A549 treated with Mapracorat at 1 μM for 4 hours (cell line): ENCODE measurements at places on chromosomes 2 and 18. TPM values are rescaled to one million over a fixed set of nuclear protein-coding genes. Genes with fewer than 3 reads are reported as not detected.

CAPG gene
- total RNA-seq = 90.1 to 120 TPM (median 107 TPM) in 5 replicates

EMILIN1 gene
- total RNA-seq = 0.27 to 0.56 TPM (median 0.47 TPM) in 5 replicates

EFEMP1 gene
- 31.2 to 57.5 TPM (median 41.7 TPM) in 5 replicates for total RNA-seq

UGT1A4 gene
- total RNA-seq = 0.07 to 0.12 TPM in 2 of 5 replicates, not detected in the others

NETO1 gene
- total RNA-seq = not detected in 5 replicates

SYT4 gene
- not detected in 5 replicates for total RNA-seq

GDF7 gene
- 0.02 to 0.13 TPM (median 0.09 TPM) in 5 replicates for total RNA-seq

RFTN2 gene
- 0.02 TPM in 1 of 5 replicates, not detected in the others for total RNA-seq

FAM237A gene
- total RNA-seq = not detected in 5 replicates

PLA2R1 gene
- total RNA-seq = 1.6 to 2.8 TPM (median 2.2 TPM) in 5 replicates

SERPINB10 gene
- total RNA-seq = not detected in 5 replicates

CNDP1 gene
- not detected in 5 replicates for total RNA-seq

UNC50 gene
- 42.7 to 44.7 TPM (median 44.1 TPM) in 5 replicates for total RNA-seq

ARHGEF4 gene
- 7.4 to 10.6 TPM (median 9.8 TPM) in 5 replicates for total RNA-seq

VAPA gene
- 150 to 188 TPM (median 162 TPM) in 5 replicates for total RNA-seq

LCT gene
- total RNA-seq = 0.05 to 0.06 TPM in 2 of 5 replicates, not detected in the others

TMEFF2 gene
- 0.27 to 1.4 TPM (median 0.34 TPM) in 5 replicates for total RNA-seq

DSG1 gene
- not detected in 5 replicates for total RNA-seq

SCN3A gene
- 0.01 TPM in 1 of 5 replicates, not detected in the others for total RNA-seq

CIDEA gene
- total RNA-seq = not detected in 5 replicates

KIAA2012 gene
- not detected in 5 replicates for total RNA-seq

ZNF521 gene
- not detected in 5 replicates for total RNA-seq

ATP6V1C2 gene
- 0.14 to 0.30 TPM (median 0.22 TPM) in 5 replicates for total RNA-seq

HOXD9 gene
- 1.1 to 1.8 TPM (median 1.6 TPM) in 5 replicates for total RNA-seq

SOWAHC gene
- total RNA-seq = 7.6 to 10.5 TPM (median 10.3 TPM) in 5 replicates

MSGN1 gene
- not detected in 5 replicates for total RNA-seq

DOCK10 gene
- total RNA-seq = 25.5 to 29.8 TPM (median 26.8 TPM) in 5 replicates

TDRD15 gene
- total RNA-seq = not detected in 5 replicates

NDC80 gene
- 12.5 to 15.4 TPM (median 13.3 TPM) in 5 replicates for total RNA-seq

NBEAL1 gene
- 2.8 to 4.9 TPM (median 3.7 TPM) in 5 replicates for total RNA-seq

UGT1A10 gene
- 0.06 TPM in 1 of 5 replicates, not detected in the others for total RNA-seq

ASPRV1 gene
- 0.19 to 0.27 TPM (median 0.23 TPM) in 5 replicates for total RNA-seq

IDH1 gene
- 77.3 to 83.2 TPM (median 82.3 TPM) in 5 replicates for total RNA-seq

TMEM178A gene
- 0.12 to 0.27 TPM (median 0.18 TPM) in 4 of 5 replicates, not detected in the other for total RNA-seq

OSR1 gene
- 6.4 to 10.3 TPM (median 6.6 TPM) in 5 replicates for total RNA-seq

FABP1 gene
- total RNA-seq = not detected in 5 replicates

TTC21B gene
- total RNA-seq = 3.5 to 5.9 TPM (median 4.9 TPM) in 5 replicates

GALNT5 gene
- 2.0 to 2.2 TPM (median 2.1 TPM) in 5 replicates for total RNA-seq

ABHD3 gene
- 17.0 to 21.2 TPM (median 19.3 TPM) in 5 replicates for total RNA-seq

CNDP2 gene
- 80.1 to 90.8 TPM (median 82.6 TPM) in 5 replicates for total RNA-seq

CHRND gene
- not detected in 5 replicates for total RNA-seq

L3MBTL4 gene
- total RNA-seq = not detected in 5 replicates

MDH1B gene
- total RNA-seq = 1.4 to 2.0 TPM (median 1.7 TPM) in 5 replicates

PAIP2B gene
- 0.22 to 0.34 TPM (median 0.26 TPM) in 5 replicates for total RNA-seq

IL1R2 gene
- total RNA-seq = 0.85 to 1.9 TPM (median 1.2 TPM) in 5 replicates

RAB27B gene
- 9.1 to 13.0 TPM (median 10.5 TPM) in 5 replicates for total RNA-seq

PLEKHH2 gene
- total RNA-seq = 1.4 to 2.5 TPM (median 1.7 TPM) in 5 replicates

NMUR1 gene
- not detected in 5 replicates for total RNA-seq

TTR gene
- total RNA-seq = 0.28 TPM in 1 of 5 replicates, not detected in the others

REG1B gene
- not detected in 5 replicates for total RNA-seq

GKN2 gene
- total RNA-seq = 2.2 to 4.7 TPM (median 2.4 TPM) in 5 replicates

CRYBA2 gene
- total RNA-seq = not detected in 5 replicates

BOD1L2 gene
- not detected in 5 replicates for total RNA-seq
